Urothelium cell line (cell line): ENCODE measurements at places on chromosomes 12 and 14.

GRCh38 chr12:9372202-9372601, 164.0 kb upstream of the PZP start:
- DNase-seq = no peak

DNA sequence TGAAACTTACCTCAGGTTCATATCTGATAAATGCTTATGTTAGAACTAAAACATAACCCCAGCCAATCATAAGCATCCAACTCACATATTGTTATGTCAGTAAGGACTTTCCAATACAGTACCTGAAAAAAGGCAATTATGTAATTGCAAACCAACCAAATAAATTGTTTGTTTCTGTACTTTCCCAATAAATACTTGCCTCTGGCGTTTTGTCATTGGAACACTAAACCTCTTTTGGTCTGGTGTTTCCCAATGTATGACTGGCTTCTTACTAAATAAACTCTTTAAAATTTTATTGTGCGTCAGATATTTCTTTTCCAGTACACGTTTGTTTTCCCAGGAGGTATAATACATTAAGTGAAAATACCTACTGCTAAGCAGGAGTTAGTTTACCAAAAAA, 6.7 kb upstream of the PTPRB start:
- no peak for DNase-seq

DNA sequence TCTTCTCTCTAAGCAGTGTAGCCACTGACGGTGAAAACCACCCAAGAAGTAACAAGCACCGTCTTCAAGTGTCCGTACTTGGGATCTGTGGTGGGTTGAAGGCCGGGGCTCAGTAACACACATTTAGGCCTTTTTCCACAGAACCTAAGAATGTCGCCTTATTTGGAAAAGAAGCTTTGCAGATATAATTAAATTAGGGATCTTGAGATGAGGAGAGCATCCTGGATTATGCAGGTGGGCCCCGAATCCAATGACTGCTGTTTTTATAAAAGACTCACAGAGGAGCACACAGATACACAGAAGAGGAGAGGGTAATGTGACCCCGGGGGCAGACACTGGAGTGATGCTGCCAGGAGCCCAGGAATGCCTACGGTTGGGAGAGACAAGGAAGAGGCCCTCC, 46.3 kb downstream of the RIMBP2 start:
- DNase-seq = no peak

DNA sequence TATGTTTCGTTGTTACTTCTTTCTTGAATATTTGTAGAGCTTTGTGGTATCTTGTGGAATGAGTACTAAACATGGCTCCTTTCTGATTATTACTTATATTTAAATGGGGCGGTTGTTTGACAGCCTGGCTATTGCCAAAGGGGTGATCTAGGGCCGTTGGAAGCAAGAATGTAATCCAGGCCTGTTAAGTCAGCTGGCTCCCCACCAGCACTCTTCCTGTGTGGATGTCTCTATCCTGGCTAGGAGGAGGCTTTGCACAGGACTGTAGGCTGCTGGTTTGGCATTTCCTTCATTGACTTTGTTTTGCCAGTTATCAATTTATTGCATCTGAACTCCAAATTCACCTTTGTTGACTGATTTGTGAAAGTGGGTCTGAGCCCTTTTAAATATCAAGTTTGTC, 5.6 kb downstream of the FAM234B start:
- no peak for DNase-seq

- peak; percentile 83 for DNase-seq
Observed at GRCh38 chr12:54304187-54304810, 3.5 kb upstream of the NFE2 start.

DNA sequence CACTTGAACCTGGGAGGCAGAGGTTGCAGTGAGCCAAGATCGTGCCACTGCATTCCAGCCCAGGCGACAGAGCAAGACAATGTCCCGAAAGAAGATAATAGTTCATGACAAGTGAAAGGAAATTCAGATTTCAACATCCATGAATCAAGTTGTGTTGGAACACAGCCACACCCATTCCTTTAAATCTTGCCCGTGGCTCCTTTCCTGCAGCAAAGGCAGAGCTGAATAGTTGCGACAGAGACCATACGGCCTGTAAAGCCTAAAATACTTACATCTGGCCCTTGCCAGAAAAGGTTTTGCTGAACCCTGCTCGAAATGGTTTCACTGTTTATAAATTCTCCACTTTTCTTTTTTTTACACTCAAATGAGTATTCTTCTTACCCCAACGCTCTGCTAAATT, 17.7 kb upstream of the ITPK1 start:
- no peak for DNase-seq

DNA sequence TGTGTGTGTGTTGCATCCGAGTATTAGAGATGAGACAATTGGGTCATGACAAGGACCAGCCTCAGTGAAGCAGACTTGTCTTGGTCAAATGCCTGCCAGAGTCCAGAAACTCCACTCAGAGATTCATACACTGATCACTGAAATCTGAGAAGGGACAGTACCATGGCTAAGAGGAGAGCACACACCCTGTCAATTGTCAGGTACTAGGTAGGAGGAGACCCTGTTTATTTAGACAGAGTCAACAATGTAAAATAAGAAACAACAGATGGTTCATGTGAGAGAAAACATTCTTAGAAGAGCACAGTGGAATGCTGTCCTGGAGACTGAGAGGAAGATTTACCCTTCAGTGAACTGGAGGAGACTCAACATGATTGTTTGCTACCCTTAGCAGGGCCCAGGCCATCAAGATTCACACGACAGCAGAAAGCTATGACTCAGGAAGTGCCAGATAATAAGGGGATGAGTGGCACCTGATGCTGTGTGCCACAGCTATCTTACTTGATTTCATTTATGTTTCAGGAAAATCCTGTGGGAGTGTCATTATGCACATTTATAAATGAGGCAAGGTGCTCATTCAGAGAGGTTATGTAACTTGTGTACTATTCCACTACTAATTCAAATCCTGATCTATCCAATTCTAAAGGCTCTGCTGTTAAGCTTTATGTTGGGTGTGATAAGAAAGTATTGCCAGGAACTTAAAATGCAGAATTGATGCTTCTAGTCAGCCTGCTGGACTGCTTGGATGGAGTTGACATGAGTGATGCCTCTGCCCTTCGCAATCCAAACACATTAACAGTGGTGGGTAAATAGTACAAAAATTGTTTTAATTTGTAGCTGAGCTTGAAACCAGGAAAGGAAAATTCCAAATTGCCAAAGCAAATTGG, 136.6 kb upstream of the NEDD1 start:
- DNase-seq = no peak

DNA sequence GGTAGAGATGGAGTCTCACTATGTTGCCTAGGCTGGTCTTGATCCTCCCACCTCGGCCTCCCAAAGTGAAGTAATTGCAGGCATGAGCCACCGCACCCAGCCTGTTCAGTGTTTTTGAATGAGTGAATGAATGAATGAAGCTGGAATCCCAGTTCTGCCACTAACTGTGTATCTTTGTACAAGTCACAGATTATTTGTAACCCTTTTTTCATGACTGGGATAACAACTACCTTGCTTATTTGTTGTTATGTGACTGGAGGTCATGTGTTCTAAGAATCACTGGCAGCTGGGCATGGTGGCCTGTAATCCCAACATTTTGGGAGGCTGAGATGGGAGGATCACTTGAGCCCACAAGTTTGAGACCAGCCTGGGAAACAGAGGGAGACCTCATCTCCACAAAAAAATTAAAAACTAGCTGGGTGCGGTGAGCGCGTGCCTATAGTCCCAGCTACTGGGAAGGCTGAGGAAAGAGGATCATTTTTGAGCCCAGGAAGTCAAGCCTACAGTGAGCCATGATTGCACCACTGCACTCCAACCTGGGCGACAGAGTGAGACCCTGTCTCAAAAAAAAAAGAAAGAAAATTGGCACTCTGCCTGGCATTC, 13.3 kb upstream of the NUMB start:
- DNase-seq = no peak
